CD4-positive, alpha-beta T cell treated with Interleukin-12 subunit alpha and Interleukin-12 subunit beta, for 1 hour (primary cell): ENCODE measurements at places on chromosomes 3 and 15.

- DNase-seq, result no peak
Observed at GRCh38 chr3:132342183-132342582, 25.0 kb downstream of the ACP3 start.

GRCh38 chr3:27633224-27633545, 88.9 kb downstream of the EOMES start:
- DNase-seq, result peak; percentile 32

DNA sequence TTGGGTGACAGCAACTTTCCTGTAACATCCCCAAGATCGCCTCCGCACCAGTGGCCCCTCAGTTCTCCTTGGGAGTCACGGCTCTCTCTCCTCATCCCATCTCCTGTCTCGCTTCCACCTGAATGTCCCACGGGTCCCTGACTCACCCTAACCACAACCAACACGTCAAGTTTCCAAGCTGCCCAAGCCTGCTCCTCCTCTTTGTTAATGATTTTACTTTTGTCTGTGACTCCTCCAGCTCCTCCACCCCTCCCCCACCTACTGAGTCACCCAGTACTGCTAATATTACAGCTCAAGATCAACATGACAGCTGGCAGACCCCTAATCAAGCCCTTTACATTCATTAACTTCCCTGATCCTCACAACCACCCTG, 39.3 kb downstream of the BDH1 start:
- no peak for DNase-seq

GRCh38 chr3:4063916-4064574, 239.1 kb upstream of the SETMAR start:
- DNase-seq, result no peak

GRCh38 chr3:128787256-128788253, 61.6 kb downstream of the RAB7A start:
- peak; percentile 49 for DNase-seq

DNA sequence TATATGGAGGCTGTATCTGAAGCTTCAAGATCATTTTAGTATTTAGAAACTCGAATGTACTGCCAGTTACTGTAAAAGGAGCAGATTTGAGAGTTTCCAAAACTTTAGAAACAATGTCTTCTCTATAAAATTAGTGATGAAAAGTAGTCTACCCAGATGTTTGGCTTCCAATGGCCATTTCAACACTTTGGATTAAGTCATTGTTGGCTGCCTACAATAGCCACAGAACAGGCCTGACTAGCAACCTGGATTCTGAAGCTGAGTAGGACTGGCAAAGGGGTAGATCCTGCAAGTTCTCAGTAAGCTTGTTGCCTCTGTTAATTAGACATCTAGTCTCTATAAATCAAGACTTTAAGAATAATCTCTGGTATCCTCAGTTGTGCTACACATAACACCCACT, 239.0 kb upstream of the KCNMB2 start:
- DNase-seq, result no peak

GRCh38 chr3:29057326-29057725, 223.5 kb upstream of the RBMS3 start:
- DNase-seq, result no peak

GRCh38 chr3:168671091-168671490, 575.4 kb upstream of the GOLIM4 start:
- no peak for DNase-seq

DNA sequence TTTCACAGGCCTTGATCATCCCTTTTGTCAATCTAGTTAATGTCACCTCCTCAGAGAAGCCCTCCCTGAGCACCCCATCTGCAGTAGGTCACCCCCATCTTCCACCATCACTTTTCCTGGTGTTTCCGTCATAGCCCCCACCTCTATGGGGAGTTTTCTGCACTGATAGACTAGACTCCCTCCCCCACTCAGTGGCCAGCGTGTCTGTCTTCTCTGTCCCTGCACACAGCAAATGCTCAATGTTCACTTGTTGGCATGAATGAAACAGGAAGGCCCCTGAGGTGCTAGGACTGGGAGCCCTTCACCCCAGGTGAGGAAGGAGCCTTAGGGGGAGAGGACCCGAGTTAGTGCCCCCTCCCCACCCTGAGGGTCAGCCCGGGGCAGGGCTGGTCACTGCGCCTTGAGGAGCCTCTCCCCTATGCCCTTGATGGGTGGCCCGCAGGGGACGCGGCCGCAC, 15.8 kb upstream of the FANCD2 start:
- DNase-seq, result no peak

DNA sequence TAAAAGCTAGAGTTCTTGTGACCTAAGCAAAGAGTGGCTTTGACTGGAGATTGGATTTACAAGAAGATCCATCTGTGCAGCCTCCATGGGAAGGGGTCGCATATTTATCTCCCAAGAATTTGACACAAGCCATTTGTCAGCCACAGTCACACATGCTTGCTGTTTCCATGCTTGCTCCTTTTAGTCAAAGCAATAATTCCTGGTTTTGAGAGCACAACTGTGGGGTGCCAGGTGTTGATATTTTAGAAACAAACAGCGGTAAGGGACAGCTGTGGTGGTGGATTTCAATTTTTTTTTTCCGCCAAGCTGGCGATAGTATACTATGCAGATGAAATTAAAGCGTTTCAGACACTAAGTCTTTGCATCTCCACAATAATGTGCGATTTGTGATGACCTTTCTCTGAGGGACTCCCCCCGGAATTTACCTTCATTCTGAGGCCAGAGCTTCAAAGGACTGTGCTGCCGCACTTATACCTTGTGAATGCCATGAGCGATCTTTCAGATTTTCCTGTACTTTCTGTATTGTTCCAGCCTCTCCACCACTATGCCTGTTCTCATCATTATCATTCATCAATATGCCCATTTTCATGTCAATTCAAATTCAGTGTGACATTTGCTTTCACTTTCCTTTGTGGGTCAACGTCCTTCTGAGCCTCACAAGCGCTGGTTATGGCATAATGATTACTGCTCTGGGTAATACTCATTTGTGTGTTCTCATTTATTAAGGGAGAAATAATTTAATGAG, 108.2 kb upstream of the KBTBD8 start:
- no peak for DNase-seq

GRCh38 chr3:153260681-153261080, 98.7 kb downstream of the RAP2B start:
- DNase-seq, result no peak

- DNase-seq, result no peak
Observed at GRCh38 chr3:191296041-191296541, 33.1 kb upstream of the CCDC50 start.

GRCh38 chr3:108511490-108511889, 1.1 kb upstream of the MYH15 start:
- DNase-seq, result no peak

DNA sequence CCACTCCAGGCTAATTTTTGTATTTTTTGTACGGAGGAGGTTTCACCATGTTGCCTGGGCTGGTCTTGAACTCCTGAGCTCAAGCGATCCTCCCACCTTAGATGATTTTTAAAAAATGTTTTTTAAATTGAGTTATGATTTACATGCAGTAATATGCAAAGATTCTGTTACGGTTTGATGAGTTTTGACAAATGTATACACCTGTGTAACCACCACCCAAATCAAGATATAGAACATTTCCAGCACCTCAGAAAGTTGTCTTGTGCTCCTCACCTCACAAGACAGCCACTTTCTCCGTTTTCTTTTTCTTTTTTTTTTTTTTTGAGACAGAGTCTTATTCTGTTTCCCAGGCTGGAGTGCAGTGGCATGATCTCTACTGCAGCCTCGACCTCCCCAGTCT, 4.8 kb downstream of the SLC6A6 start:
- DNase-seq, result no peak

GRCh38 chr3:117527346-117527745, 817.8 kb downstream of the TUSC7 start:
- DNase-seq, result no peak

DNA sequence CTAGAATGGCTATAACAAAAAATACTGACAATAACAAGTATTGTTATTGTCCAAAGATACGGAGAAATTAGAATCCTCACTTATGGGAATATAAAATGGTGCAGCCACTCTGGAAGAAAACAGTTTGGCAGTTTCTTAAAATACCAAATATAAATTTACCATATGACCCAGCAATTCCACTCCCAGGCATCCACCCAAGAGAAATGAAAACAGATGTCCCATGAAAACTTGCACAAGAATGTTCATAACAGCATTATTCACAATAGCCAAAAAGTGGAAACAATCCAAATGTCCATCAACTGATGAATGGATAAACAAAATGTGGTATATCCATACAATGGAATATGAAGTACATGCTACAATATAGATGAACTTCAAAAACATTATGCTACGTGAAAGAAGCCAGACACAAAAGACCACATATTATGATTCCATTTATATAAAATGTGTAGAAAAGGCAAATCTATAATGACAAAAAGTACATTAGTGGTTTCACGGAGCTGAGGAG, 9.4 kb downstream of the AAGAB start:
- no peak for DNase-seq

- DNase-seq, result peak; percentile 61
Observed at GRCh38 chr15:75597667-75598341, 18.7 kb upstream of the PTPN9 start.

- DNase-seq, result no peak
Observed at GRCh38 chr3:3802046-3802445, 2.8 kb downstream of the LRRN1 start.

GRCh38 chr15:33737687-33738601, 230.4 kb upstream of the CHRM5 start:
- DNase-seq, result peak; percentile 16

DNA sequence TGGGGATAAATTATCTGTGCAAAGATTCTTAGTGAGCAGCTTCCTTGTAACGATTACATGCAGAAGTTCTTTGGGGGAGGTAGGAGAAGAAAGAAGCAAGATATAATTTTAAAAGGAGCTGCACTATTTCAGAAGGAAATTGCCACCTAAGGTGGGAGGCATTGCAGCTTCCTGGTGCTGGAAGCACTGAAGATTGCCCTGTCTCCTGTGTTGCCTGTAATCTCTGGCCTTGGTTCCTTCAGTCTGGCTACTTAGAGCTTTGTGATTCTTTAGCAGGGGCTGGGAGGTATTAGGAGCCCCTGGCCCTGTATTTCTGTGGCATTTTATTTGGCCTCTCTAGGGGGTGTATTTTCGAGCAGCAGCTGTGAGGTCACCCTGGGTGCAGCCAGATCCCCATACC, 35.5 kb downstream of the CACNA2D3 start:
- no peak for DNase-seq

DNA sequence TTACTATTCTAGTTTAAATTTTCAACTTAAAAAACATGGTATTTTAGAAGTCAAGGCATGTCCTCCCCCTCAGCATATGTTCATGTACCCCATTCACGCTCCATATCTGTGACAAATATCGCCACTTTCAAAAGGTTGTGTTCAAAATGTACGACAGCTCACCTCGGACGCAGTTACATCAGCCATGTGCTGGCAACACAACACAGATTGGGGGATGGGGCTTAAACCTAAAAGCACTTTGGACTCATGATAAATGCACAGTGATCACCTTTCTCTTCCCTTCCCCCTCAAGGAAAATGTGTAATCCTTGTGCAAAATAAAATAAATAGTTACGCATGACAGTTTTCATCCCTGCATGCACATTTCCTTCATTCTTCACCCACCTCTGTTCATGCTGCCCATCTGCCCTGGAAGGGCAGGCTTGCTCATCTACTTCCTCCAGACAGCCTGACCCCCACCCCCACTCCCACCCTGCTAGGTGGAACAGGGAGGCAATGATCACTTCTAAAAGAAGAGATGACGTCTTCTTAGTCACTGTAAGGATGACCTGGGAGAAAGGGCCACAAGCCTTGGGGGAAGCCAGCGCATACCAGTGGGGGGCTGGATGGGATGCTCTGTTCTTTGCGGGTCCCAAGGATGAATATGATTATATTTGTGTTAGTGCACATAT, 271.4 kb upstream of the SEMA6D start:
- DNase-seq, result no peak

GRCh38 chr3:181497358-181497757, 214.4 kb upstream of the SOX2 start:
- no peak for DNase-seq

- no peak for DNase-seq
Observed at GRCh38 chr3:69462826-69463100, 76.9 kb upstream of the FRMD4B start.

DNA sequence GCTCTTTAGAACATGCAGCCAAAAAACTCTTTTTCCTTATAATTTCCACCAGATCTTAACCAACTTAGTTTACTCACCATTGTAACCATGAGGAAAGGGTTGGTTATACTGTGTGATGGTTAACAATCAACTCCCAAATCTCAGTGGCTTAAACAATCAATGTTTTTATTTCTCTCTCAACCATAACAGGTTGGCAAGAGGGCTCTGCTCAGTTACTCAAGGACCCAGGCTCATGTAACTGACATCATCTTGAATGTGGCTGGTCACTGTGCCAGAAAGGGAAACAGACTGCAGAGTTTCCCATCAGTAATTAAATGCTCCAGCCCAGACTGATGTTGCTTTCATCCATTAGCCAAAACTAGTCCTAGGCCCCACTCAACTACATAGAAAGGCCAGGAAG, 69.0 kb downstream of the ANKRD28 start:
- no peak for DNase-seq

DNA sequence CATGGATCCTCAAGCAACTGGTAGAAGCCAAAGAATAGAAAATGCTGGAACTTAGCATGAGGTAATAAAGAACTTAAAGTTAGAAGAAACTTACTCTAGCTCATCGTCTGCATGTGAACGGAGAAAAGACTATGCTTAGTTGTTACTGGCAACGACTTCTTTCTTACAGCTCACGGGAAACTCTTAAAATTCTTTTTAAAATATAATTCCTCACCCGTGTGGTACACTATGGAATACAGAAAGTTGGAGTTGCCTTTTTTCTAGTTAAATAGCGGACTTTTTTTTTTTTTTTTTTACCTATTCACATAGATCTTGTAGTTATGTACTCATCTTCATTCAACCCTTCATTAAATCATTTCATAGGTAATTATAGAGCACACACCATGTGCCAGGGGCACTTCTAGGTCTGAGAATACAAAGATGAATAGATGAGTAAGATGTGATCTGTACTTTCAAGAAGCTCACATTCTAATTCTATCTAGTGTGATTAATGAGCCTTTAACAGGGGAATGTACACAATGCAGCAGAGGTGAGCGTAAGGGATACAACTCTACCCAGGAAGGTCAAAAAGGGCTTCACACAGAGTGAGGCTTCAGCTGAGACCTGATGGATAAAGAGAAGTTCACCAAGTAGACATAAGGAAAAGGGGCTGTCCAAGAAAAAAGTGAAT, 18.4 kb upstream of the KCNMB2 start:
- no peak for DNase-seq

GRCh38 chr3:42491881-42492507, 10.4 kb upstream of the VIPR1 start:
- no peak for DNase-seq

- DNase-seq, result no peak
Observed at GRCh38 chr3:11221818-11222415, 50.3 kb upstream of the ATG7 start.

DNA sequence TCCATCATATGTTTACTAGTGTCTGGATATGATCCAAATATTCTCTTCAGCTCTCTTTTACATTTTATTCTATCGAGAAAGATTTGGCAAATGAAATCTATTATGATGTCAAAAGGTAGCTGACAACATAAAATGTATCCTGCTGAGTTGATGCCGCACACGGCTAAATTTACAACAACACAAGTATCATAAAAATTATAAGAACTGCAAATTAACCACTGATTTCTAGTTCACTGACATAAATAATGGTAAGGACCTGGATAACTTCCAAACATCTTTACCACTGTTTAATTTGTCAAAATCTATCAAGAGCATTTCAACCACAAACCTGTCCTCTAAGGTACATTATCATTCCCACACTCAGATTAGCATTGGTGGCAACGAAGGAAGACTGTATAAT, 244.5 kb downstream of the FOXP1 start:
- DNase-seq, result no peak

- no peak for DNase-seq
Observed at GRCh38 chr3:183123891-183124290, 24.6 kb upstream of the MCCC1 start.

- DNase-seq, result no peak
Observed at GRCh38 chr3:134464689-134465365, 21.0 kb downstream of the ANAPC13 start.
